Iris pigment epithelial cell (primary cell): ENCODE measurements at places on chromosomes 2 and 18.
A peak's percentile ranks its signal among the peaks of the same experiment; 100 is the strongest.

GRCh38 chr2:83579507-83579906, 879.6 kb downstream of the SUCLG1 start:
- DNase-seq = no peak

- peak; percentile 84 for DNase-seq
These were observed 1.9 kb downstream of the CLK1 start for GRCh38 chr2:200862532-200863000.

DNA sequence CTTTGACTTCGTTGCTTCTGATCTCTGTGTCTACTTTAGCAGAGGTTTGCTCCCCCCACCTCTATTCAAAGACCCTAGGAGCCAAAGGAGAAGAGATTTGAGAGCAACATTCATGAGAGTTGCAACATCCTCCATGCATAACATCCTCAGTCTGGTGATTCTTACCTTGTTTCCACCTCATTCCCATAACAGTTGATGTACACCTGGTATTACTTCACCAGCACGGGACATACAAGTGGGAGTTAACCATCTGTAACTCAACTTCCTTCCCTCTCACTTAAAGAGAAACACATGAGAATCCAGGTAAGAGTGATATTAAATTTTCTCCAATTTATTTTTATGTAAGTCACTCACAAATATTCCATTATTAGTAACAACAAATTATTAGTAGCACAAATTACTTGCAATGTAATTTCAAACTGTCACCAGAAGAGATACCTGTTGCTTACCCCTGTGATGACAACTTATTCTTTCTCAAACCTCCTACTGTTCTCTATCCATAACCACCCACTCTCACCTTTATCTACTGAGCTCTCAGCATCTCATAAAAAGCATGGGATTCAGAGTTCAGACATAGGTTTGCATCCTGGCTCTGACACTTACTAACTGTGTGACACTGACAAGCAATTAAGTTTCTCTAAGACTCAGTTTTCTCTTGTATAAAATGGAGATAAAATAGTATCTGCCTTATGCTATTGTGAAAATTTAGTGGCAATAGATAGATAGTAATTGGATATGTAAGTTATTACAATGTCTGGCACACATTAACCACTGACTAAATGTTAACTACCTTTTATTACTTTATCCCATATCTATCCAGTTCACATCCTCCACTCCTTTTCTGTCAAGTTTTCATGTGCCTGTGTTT, 184.6 kb upstream of the SRD5A2 start:
- no peak for DNase-seq

DNA sequence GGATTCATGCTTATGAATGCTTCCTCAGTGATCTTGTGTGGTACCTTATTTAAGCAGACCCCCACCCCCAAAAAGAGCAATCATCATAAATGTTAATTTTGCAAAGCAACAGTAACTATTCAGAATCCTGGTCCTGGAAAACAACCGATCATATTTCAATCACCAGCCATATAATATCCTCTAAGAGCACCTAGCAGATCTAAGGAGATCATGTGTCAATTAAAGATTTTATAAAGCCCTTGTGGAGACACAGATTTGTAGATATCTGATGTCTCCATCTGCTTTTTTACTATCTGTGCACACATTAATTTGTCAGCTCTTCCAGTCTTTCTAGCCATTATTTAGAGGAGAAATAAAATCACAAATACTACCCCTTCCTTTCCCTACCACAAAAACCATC, 423.7 kb downstream of the TGIF1 start:
- no peak for DNase-seq

GRCh38 chr2:172540421-172540820, 15.5 kb upstream of the PDK1 start:
- DNase-seq = no peak

- no peak for DNase-seq
These were observed 418.3 kb upstream of the SPRED2 start for GRCh38 chr2:65850695-65851094.

- DNase-seq = no peak
These were observed 5.8 kb downstream of the SCTR start for GRCh38 chr2:119518401-119519056.

DNA sequence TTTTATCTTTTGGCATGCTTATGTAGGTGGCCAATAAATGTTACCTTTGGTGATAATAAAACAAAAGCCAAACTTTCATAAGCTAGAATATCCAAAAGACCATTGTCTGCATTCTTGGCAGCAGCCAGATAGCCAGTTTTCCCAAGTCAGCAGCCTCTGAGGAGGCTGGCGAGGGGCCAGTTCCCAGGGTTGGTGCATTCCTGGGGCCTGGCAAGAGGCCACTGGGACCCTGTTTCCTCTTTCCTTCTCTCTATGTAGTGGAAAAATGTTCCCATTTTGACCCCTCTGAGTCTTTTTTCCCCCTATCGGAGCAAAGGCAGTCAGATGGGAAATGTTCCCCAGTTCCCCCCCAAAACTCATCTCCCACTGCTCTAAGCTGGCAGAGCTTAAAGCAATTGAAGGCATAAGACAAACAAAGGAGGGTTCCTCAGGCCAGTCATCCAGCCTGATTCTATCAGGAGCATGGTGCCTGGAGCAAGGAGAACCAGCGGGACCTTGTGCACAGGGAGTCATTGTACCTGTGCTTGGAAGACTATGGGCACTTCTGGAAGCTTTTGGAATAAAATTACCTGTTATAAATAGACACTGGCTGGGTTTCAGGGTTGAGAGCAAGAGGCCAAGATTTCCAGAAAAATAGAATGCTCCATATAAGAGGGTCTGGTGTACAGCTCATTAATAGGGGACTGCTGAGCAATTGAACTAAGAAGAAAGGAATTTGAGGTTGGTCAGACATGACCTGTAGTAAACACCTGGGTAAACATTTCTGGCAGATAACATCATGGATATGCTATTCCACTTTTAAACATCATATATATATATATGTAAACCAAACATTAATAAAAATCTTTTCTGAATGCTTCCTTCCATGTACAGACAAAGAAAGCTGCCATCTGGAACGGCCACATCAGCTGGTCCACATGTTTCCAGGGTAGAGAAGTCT, 63.4 kb downstream of the NCKAP5 start:
- DNase-seq = peak; percentile 59

- no peak for DNase-seq
These were observed 111.2 kb upstream of the ST6GAL2 start for GRCh38 chr2:106997204-106997603.

- DNase-seq = peak; percentile 74
These were observed 1.2 kb downstream of the BABAM2 start for GRCh38 chr2:27891673-27892105.

DNA sequence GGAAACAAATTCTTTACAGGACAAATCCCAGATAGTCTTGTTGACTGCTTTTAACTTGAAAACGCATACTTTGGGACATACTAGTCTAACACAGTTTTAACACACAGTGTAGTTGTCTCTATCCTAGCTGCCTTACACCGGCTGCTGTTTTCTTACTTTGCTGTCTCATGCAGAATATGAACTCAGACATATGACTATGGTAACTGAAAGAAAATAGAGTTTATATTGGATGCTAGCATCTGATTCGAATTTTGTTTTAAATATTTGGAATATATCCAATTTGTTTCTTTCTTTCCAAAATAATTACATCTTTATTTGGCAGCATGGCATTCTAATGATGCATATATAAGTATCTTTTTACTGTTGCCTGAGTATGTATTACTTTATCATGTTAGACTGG, 69.8 kb downstream of the ANKRD12 start:
- DNase-seq = no peak

- no peak for DNase-seq
These were observed 118.7 kb downstream of the SPTBN1 start for GRCh38 chr2:54574860-54575247.

GRCh38 chr2:127405255-127405610, 13.0 kb upstream of the PROC start:
- no peak for DNase-seq

- DNase-seq = no peak
These were observed 68.7 kb downstream of the KCTD1 start for GRCh38 chr18:26479681-26480079.

GRCh38 chr2:200077210-200077650, 121.8 kb downstream of the MAIP1 start:
- DNase-seq = peak; percentile 95

DNA sequence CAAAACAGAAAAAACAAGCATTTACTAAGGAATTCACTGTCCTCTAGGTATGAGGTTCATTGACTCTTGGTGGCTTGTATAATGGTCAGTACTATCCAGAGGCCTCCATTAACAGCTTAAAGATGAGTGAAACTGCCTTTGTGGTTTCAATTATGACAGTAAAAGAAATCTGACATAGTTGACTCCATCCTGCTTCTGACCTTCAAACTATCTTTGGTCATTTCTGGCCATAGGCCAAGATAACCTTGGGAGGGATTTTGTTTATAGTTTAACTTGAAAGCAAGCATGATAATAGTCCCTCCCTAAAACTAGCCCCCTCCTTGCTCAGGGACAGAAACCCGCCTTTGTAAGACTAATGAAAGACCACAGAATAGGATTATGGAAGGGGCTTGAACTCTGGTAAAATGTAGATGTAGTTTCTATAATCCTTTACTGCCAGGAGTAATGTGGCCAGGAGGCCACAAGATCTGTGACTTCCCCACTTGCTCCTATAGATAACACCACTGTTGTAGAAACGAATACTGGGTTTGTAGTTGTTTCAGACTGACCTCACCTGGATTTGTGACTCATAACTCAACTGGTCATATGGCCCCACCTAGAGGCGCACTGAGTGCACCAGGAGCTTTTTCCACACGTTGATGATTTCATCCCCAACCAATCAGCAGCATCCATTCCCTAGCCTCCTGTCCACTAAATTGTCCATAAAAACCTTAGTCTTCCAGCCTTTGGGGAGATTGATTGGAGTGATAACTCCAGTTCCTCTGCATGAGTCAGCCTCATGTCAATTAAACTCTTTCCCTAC, 8.6 kb upstream of the PLEKHM3 start:
- DNase-seq = peak; percentile 63

GRCh38 chr18:21369146-21369545, 127.1 kb downstream of the GREB1L start:
- no peak for DNase-seq

DNA sequence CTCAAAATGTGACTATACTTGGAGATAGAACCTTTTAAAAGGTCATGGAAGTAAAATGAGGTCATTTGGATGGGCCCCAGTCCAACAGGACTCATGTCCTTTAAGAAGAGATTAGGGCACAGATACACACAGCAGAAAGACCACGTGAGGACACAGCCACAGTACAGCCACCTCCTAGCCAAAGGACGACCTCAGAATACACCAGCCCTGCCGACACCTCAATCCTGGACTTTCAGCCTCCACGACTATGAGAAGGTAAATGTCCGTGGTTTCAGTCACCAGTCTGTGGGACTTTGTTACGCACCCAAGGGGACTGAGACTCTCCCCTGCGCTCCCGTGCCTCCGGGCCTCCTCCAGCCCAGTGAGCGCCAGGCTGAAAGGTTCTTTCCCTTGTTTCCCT, 30.2 kb upstream of the HPCAL1 start:
- no peak for DNase-seq

GRCh38 chr2:138581909-138582308, 80.3 kb downstream of the SPOPL start:
- DNase-seq = no peak

- no peak for DNase-seq
These were observed 8.6 kb upstream of the FAHD2A start for GRCh38 chr2:95393901-95394300.

DNA sequence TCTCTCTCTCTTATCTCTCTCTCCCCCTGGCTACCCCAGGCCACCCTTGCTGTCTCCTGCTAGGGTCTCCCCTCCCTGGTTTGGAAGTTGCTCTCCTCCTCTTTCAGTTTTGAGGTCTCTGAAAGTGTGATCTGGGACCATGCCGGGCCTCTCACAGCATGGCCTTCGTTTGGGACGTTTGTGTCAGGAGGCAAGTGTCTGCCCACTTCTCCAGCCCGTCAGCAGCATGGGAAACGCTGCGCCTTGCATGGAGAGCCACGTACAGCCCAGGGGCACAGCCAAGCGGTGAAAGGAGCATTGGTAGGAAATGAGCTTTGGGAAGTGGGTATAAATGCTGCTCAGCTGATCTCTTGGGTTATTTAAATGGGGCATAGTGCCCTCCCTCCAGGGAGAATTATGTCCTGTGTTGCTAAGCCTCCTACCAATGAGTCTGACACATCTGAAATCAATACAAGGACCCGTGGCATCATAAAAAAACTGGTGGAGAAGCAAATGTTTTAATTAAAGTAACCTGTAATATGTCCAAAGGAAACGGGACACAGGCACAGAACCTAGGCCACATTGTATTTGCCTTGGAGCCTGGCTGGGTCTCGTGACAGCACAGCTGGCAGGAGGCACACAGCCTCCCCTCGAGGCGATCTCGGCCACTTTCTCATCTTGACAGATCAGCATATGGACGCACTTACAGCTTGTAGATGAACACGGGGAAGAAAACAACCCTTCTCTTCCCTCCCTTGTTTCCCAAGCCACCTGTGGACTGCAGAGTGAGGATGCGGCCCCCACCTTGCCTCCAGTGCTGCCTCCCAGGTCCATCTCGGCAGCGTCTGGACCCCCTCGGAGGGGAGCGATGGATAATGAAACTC, 72.7 kb downstream of the SH3RF3 start:
- no peak for DNase-seq

GRCh38 chr2:188776634-188777033, 197.5 kb upstream of the COL3A1 start:
- DNase-seq = peak; percentile 92

DNA sequence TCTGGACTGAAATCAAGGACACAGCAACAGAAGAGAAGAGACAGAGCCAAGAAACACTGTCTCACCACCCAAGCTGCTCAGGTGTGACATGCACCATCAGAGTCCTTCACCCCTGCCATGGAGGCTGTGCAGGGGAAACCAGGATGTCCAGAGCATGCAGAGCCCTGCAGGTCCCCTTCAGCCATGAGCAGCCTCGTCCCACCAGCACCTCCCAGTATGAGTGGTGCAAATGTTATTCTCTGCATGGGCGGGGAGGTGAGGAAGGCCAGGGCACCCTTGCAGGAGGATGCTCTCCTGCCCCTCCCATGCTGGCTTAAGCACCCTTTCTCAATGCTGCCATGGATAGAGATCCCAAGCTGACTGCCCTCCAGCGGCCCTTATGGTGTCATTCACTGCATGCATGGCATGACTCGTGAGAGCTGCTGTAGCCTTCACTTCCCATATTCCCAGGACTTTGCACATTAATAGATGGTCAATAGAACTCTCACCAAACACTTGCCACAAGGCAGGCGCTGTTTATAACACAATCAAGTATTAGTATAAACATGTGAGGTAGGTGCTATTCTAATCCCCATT, 171.0 kb downstream of the ANAPC1 start:
- no peak for DNase-seq

GRCh38 chr2:239773228-239774141, 251.7 kb downstream of the NDUFA10 start:
- no peak for DNase-seq
